Mononuclear cell (primary cell): ENCODE measurements at places on chromosomes 1 and 21. TPM values are rescaled to one million over a fixed set of nuclear protein-coding genes. Genes with fewer than 3 reads are reported as not detected.

OLFML2B gene
- total RNA-seq, result 0.10 TPM

CLCA4 gene
- total RNA-seq, result not detected

KCNA3 gene
- total RNA-seq, result 143 TPM

PCBP3 gene
- total RNA-seq, result 2.2 TPM

ZNF648 gene
- not detected for total RNA-seq

RUNX3 gene
- 76.4 TPM for total RNA-seq

NBPF19 gene
- total RNA-seq, result 57.6 TPM

SH2D1B gene
- 14.0 TPM for total RNA-seq

IQGAP3 gene
- total RNA-seq, result 0.10 TPM

F3 gene
- 18.6 TPM for total RNA-seq

APOBEC4 gene
- 0.10 TPM for total RNA-seq

PIK3CD gene
- total RNA-seq, result 126 TPM

UBE2U gene
- not detected for total RNA-seq

RER1 gene
- total RNA-seq, result 18.8 TPM

VHLL gene
- not detected for total RNA-seq

ATP1A4 gene
- total RNA-seq, result under 0.01 TPM

CD1E gene
- total RNA-seq, result 0.52 TPM

SPATA6 gene
- total RNA-seq, result 4.7 TPM

NPPA gene
- not detected for total RNA-seq

ECE1 gene
- total RNA-seq, result 72.4 TPM

IL20 gene
- not detected for total RNA-seq

TSSK3 gene
- total RNA-seq, result not detected

TRPM2 gene
- total RNA-seq, result 2.2 TPM

NENF gene
- total RNA-seq, result 12.9 TPM

TTC22 gene
- 1.9 TPM for total RNA-seq

SERTAD4 gene
- under 0.01 TPM for total RNA-seq

GJB3 gene
- total RNA-seq, result not detected

S100A7A gene
- total RNA-seq, result not detected

ETV3L gene
- 0.10 TPM for total RNA-seq

OR2L13 gene
- total RNA-seq, result 0.21 TPM

FHAD1 gene
- total RNA-seq, result 0.10 TPM

GBP6 gene
- total RNA-seq, result 0.21 TPM

LAPTM5 gene
- 719 TPM for total RNA-seq

LCE2B gene
- total RNA-seq, result not detected

TAS1R2 gene
- not detected for total RNA-seq
